ENCODE measurements at places on chromosomes 5 and 9. TPM values are rescaled to one million over a fixed set of nuclear protein-coding genes. Genes with fewer than 3 reads are reported as not detected.

The ZDHHC11B gene
- 7.3 TPM for polyA plus RNA-seq

- DNase-seq = no peak
These were observed 779.3 kb upstream of the WWC1 start for GRCh38 chr5:167512111-167512510.

The FLT4 gene
- polyA plus RNA-seq = 9.2 TPM

The SPATA31A3 gene
- not detected for polyA plus RNA-seq

GRCh38 chr9:93633492-93634221 is 57.3 kb downstream of the PHF2 start:
- DNase-seq = no peak

GRCh38 chr9:38629511-38629910 is 9.1 kb upstream of the ANKRD18A start:
- DNase-seq = no peak

GRCh38 chr9:93194221-93194625 is 10.3 kb downstream of the WNK2 start:
- no peak for DNase-seq

DNA sequence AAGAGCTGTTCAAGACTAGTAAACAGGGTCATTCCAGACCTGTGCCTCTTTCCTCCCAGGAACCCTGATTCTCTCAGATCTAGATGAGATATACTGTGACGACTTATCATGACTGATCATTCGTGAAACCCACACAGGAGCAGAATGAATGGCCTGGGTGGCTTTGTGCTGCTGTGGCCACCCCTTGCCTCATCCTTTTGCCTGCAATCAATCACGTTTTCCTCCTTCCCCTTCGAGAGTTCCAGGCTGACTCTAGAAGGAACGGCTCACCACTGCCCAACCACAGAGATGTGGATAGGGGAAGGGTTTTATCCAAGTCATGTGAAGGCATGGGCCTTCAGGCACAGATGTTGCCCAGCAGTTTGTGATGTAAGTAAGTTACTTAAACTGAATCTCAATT is 5.8 kb downstream of the ANXA6 start:
- DNase-seq = no peak

DNA sequence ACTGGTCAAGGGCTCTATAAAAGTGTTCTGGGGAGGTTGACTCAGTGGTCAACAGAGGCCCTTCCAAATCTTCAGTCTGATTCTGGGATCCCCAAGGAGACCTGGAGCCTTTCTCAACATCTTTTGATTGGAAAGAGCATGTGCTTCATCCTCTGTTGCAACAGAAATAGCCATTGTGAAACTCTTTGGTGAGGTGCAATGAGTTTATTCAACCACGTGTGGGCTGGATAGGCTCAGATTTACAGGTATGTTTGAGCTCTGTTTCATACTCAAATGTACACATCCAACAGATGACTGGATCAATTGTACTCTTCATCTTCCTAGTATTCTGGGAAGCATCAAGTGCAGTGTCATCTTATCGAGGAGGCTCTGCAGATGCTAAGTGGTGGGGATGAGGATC is 60.5 kb downstream of the CTSL start:
- DNase-seq = no peak

The TAS2R1 gene
- not detected for polyA plus RNA-seq

DNA sequence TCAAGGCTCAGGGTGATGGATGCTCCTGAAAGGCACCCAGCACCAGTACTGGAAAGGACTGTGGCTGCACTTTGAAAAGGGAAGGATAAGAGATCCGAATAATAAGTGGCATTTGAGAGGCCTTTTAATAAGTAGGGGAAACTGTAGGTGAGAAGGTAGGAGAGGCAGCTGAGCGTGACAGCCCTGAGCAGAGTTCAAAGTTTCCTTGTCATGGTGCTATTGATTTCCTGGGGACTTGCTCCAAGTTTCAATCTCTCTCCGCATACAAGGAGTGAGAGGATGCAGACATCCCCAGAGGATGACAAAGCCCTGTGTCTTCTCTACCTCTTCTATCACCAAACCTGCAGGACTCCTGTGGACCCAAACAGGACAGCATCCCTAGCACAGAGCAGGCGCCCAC is 354.5 kb downstream of the SPOCK1 start:
- no peak for DNase-seq

DNA sequence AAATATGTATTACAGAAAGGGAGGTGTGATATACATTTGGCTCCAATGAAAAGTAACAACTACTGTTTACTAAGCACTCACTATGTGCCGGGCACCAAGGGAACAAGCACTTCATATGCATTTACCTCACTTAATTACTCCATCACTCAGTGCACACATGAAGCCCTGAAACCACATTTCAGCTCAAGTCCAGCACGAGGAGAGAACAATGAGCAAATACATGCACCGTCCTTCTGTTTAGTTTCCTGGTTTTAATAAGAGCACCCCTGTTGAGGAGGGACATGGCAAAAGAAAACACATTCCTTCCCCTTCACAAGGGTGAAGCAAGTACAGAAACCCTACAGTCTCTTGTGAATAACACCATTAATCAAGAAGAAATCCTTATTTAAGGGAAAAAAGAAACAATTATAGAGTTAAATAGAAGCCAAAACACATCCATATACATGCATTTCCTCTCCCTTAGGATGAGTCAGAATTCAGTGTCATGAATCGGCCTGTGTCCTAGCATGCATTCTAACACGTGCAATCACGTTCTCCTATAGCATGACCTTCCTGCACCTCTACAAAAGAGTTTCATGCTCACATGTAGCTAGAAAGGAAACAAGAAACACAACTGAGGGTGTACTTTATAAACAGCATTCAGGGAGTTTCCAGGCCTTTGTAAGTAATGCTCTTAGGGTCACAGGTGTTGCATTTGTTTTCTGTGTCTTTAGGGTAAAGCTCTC is 411.6 kb downstream of the BNC2 start:
- peak; percentile 13 for DNase-seq

DNA sequence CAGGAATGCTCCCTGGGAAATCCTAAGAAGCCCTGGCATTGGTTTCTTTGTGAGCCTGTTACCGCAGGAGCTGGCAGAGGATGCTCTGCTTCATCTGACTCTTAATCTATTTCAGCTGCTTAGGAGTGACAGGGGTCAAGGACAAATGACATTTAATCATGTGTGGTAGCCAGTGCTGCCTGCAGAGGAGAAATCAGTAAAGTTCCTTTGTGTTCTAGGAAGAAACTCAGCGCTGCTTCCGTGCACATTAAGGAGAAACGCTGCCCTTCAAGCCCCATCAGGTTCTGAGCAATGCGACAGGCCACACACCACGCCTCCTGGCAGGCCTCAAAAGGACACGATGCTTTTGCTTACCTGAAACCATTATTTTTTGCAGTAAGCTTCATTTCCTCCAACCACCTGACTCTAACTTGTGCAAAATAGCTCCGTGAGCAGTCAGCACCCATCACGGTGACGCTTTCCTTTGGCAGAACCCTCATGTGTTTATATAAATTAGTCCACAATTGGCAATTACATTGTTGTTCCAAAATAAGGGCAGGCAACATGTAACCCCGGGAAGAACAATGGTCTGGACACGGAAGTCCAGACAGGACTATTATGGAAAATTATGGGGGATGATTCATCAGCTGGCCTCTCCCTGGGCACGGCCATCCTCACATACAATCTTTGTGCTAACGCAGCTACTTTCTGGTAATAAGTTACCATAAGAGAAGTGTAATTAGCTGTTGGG is 387.9 kb upstream of the DAP start:
- no peak for DNase-seq

The PRDM9 gene
- polyA plus RNA-seq = not detected

The ITGA2 gene
- polyA plus RNA-seq = 7.3 TPM

DNA sequence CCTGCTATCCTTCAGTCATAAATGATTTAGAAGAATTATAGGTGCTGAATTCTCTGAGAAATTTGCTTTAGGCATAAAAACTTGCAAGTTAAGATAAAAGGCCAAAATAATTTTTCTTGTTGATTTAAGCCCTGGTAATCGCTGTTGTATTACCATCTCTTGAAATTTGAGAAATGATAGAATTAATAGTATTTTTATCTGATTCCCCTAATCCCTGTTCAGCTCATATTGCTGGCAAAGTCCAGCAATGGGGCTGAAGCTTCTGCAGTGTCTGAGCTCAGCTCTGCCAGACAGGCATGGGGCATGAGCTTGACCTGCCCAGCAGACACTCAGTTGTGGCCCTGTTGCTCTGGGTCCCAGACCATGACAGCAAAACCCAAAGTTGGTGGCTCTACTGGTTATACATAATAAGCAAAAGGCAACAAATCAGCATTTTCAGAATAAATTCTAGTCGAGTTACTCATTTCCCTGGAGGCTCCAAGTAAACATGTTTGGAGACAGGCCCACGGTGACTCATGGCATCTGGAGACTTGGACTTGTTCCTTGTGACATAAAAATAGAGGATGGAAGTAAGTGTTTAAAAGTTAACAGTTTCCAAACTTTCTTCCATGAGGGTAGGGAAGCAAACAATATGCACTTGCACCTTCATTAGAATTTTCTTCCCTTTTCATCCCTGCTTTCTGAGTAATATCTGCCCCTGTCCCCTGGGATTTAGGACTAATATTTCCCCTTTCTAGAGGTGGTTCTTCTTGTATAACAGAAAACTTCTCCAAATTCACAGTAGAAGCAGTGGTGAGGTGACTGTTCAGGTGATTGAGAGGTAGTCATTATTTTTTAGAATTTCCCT is 60.2 kb upstream of the SLC2A8 start:
- DNase-seq = peak; percentile 87

The SLC25A2 gene
- not detected for polyA plus RNA-seq

DNA sequence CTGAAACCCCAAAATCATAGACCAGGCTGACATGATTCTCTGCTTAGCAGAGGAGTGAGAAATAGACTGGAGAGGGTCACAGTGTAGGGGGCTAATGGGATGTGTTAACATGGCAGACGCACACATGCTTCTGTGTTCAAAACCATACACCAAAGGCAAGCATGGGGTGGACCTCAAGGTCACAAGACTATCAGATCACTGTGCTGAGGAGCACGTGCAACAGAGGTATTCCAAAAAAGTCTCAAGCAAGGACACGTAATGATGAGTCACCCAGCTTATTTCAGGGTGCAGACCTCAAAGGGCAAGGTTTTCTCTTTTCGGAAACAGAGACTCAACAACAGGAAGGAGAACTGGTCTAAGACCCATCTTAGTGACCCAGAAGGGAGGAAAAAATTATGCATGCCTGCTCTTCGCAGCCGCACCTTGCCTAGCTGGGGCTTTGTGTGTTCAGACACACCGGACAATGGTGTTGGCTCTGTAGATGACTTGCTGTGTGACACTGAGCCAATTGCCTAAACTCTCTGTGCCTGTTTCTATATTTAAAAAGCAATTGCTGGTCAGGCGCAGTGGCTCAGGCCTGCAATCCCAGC is 20.3 kb downstream of the WHRN start:
- no peak for DNase-seq

The CA9 gene
- polyA plus RNA-seq = 0.50 TPM
